ENCODE measurements at places on chromosomes 7 and 10. TPM values are rescaled to one million over a fixed set of nuclear protein-coding genes. Genes with fewer than 3 reads are reported as not detected.

Gene BPGM
- 7.7 TPM for total RNA-seq

Gene CUZD1
- 0.82 TPM for total RNA-seq

DNA sequence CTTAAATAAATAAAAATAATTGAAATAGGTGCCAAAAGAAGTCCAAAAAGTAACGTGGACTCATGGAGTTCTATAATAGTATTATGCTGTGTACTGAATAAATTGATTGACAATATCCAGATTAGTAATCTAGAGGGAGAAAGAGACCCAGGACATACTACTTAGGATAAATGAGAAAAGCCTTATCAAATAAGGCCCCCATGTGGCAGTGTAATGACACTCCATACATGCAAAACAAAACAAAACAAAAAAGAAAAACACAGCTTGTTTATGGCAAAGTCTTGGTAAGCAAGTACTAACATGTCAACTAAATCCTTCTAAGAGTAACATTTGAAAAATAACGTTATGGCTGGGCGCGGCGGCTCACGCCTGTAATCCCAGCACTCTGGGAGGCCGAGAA, 3.6 kb upstream of the RUNDC3B start:
- DNase-seq = no peak

DNA sequence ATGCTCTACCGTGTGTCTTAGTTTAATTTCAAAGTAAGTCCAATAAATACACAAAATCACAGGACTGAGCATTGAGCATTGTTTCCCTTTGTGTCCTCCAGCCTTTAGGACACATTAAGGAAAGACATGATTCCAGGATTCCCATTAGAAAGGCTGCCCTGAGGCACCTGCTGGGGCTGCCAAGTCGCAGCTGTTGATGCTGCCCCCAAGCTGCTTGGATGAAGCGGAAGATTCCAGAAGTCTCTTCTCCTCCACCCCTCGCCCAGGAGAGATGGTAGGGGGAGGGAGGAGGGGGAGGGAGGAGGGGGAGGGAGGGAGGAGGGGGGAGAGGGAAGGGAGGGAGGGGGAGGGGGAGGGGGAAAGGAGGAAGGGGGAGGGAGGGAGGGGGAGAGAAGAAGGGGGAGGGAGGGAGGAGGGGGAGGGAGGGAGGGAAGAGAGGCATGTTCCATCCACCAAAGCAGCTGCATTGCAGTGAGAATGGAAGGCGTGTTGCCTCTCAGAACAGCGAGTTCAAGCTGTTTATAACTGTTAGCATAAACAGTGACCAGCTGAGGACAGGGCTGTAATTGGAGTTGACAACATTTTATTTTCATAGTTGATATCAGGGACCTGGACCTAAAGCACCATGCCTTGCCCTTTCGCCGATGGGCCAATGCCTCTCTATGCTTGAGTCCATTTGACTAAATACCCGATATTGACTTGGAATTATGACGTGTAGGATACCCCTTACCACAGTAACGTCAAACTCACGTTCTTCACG, 67.3 kb downstream of the DIP2C start:
- DNase-seq = no peak
